Stimulated activated naive CD8-positive, alpha-beta T cell treated with anti-CD3 and anti-CD28 coated beads, Interleukin-15, amount 100 ng/mL, for 72 hours (primary cell): ENCODE measurements at places on chromosomes 11 and 22.

DNA sequence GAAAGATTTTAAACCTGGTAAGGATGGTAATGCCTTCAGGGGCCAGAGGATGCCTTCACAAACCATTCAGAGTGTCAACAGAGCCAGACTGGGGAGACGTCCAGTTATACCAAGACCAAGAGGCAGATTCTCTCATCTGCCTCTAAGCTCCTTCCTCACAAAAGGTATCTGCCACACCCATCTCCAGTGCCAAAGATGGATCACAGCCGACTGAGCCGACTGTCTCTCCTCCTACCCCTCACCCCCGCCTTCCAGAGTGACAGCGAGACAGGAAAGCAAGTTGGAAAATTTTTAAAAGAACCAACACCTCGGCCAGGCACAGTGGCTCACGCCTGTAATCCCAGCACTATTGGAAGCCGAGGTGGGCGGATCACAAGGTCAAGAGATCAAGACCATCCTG lies 79.1 kb upstream of the AKIP1 start:
- no peak for DNase-seq

DNA sequence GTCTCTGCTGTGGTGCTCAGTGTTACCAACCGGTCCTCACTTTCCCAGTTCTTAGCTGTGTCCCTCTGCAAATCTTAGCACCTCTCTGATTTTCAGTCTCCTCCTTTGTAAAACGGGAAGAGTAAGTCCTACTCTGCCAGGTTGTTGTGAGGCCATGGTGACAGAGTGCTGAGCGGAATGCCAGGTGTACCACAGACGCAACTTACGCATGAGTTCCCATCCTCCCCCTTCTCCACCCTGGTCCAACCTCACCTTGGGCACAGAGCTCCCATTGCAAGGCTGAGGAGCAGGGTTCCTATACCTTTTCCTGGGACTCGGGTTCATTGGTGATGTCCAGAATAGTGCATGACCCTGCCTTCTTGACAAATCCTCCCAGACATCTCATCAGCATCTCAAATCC lies 7.3 kb upstream of the DDB2 start:
- DNase-seq = no peak

GRCh38 chr22:50118129-50118528 lies 28.3 kb downstream of the MOV10L1 start:
- no peak for DNase-seq

DNA sequence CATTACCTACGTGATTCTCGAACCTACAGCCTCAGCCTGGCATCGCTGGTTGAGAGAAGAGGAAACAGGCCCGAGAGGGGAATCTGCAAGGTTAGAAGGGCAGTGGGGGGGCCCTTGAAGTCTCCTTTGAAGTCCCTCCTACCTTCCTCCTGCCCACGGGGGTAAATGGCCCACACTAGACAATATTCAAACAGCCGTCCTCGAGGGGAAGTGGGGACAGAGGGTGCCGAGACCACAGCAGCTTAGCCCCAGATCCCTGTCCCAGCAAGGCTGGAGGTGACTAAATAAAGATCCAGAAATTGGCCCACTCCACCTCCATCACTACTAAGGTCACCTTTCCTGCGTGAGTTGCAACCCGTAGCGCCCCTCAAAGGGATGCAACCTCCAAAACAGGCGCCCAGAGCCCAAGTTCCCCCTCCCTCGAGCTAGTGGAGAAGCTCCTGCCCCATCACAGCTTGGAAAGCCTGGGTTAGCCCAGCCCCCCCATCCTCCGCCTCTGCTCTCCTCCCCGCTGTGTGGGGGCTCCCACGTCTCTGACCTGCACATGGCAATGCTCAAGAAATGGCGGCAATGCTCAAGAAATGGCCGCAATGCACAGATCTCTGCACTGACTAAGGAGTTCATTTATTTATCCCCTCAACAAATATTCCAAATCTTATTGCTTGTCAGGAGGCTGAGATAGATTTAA lies 788 bp upstream of the RASL10A start:
- DNase-seq = no peak

DNA sequence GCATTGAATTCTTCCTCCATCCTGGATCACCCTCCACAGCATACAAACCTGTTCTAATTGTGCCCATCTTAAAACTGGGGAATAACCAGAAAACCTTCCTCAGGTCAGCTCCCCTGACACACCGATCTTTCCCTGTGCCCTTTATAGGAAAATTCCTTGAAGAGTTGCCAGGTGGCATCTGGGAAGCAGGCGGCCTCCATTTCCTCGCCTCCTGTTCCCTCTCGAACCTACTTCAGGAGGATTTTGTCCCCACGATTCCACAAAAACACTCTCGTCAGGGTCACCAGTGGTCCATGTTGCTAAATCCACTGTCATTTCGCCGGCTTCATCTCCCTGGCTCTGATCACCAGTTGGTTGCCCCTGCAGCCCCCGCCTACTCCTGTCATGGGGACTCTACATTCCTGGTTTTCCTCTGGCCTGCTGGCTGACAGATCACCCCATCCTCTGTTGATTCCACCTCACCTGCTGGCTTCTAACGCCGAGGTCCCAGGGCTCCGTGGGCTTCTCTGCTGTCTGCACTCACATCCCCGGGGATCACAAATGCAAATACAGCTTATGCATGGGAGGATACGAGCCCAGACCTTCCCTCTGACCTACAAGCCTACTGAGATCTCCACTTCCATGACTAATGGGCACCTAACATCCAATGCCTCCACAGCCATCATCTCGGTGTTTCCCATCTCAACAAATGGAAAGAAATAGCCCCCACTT lies 92.5 kb upstream of the PRDM11 start:
- no peak for DNase-seq

- DNase-seq = no peak
Measured at GRCh38 chr22:38270091-38270992, 2.5 kb downstream of the TMEM184B start.

- no peak for DNase-seq
Measured at GRCh38 chr22:43446037-43446803, 34.4 kb downstream of the MPPED1 start.

- DNase-seq = no peak
Measured at GRCh38 chr11:127925475-127925874, 661.9 kb downstream of the ETS1 start.

- peak; percentile 41 for DNase-seq
Measured at GRCh38 chr11:121557348-121557747, 104.6 kb upstream of the SORL1-AS1 start.

GRCh38 chr22:37431801-37432707 lies 4.8 kb upstream of the ELFN2 start:
- peak; percentile 70 for DNase-seq

DNA sequence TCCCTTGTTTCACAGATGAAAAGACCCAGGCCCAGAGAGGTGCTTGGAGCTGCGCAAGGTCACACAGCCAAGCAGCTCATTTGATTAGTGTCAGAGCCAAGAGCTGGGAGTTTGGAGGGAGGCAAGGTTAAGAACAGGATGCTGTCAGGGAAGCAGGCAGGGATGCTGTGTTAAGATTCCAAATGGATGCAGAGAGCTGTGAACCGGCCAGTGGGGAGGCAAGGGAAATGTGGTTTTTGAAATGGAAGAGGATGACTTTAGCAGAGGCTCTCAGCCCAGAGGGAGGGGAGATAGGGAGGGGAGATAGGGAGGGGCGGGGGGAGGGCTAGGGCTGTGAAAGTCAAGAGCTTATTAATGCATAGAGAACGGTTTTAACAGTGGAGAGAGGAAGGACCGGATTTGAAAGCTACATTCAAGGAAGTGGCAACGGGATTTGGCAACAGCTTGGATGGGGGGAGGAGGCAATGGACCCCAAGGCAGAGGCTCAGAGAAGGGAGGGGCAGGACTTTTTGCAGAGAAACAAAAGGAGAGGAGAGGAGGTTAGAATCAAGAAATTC lies 13.0 kb downstream of the RTN4RL2 start:
- DNase-seq = no peak

DNA sequence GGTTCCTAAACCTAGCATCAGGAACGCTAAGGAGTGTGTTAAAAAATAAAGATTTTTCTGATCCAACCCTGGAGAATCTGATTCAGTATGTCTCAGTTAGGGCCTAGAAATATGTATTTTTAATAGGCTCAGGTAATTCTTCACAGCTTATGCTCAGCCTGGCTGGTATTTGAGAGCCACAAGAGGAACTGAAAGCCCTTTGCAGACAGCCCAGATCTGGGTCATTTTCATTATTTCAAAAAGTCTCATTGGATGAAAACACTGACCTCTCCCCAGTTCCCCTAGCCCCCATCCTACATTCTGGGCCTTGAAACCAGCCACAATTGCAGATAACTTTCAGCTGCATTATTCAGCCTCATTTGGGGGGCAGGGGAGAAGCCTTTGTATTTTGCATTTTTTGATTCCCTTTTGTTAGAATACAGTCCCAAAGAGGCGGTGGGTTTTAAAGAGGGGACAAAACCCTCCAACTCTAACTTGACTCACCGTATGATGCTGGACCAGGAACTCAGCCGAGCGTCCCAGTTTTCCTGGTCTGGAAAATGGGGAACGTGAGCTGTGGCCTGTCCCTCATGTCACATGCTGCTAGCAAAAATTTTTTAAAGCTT lies 66.0 kb upstream of the LARGE1 start:
- DNase-seq = no peak

GRCh38 chr11:1218788-1219445 lies 3.9 kb upstream of the MUC5B start:
- DNase-seq = no peak

DNA sequence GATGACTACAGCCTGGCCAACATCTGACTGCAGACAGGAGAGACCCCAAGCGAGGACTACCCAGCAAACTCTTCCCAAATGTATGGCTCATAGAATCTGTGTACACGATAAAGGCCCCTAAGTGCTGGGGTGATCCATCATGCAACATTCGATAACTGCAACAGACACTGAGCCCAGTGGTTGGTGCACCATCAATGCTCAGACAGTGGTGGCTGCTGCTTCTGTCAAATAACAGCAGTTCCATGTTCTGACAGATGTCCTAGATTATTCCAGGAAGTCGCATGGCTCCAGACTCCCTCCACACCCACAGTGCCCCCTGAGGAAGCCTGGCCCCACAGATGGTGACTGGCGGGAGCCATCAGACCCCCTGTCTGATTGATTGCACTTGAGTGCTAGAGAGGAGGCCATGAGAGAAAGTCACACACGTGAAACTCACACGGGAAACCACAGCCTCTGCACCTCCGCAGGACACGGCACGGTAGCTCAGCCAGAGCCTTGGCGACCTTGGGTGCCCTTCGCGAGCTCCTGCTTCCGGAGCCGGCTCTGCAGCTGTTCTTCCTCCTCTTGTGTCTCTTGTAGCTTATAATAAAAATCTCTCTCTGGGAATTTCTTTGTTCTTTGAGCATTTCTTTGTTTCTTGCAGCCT lies 1155.9 kb downstream of the TBC1D22A start:
- no peak for DNase-seq

GRCh38 chr22:49848690-49849160 lies 4.9 kb upstream of the ZBED4 start:
- no peak for DNase-seq

- DNase-seq = no peak
Measured at GRCh38 chr22:37582526-37582925, 2.6 kb upstream of the LGALS2 start.

GRCh38 chr11:18461909-18462308 lies 6.3 kb downstream of the LDHAL6A start:
- peak; percentile 10 for DNase-seq

GRCh38 chr22:33747576-33748180 lies 172.6 kb downstream of the LARGE1 start:
- DNase-seq = no peak

DNA sequence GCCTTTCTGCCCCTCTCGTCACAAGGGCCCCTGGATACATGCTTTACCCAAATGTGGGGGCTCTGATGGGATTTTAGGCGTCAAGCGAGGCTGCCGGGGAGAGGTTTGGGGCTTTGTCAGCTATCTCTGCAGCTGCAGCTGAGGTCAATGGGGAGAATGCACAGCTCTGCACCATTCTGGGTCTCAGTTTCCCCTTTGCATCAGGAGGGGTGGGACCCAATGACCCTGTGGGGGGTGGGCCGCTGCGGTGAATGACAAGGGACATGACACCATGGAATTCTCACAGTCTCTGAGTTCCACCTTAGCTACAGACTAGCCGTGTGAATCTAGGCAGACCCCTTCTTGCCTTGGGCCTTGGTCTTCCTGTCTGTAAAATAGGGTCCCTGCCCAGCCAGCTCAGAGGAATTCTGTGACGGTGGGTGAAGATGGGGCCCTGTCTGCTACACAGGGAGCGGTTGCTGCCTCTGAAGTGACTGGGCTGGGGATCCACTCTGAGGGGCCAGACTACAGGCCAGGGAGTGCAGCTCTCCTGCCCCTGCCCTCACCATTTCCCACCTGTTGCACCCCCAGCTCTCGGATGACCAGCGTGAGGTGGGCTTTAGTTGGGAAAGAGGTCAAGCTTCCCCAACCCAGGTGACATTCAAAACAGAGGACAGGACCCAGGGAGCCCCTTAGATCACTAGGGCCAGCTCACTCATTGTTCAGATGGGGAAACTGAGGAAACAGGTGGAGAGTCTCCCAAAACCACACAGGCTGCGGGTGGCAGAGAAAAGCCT lies 35.9 kb upstream of the WNT11 start:
- DNase-seq = no peak

GRCh38 chr11:122977470-122978298 lies 4.0 kb downstream of the BSX start:
- DNase-seq = no peak

DNA sequence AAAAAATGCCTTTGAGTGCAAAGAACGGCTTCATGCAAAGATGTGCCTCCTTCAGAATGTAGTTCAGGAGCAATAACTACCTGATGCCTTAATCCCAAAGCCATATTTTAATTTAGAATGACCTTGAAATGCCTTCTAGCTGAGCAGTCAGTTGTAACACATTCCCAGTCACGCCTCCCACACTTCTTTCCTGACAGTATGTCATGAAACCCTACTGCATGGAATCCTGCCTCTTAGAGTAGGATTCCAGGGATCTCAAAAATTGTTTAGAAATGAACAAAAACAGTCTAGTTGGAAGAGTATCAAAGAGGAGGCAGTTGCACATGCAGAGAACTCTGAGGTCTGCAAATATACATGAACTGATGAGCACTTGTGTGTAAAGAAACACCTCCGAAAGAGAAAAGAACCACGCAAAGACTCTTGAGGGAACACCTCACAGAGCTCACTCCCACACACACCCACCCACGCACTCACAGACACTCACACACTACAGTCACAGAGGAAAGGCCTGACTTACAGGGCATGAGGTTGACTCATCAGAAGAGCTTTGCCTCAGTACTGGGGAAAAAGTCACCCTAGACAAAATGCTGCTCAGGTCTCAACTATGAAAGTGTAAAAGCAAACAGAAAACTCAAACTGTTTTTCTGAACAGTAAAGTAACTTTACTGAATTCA lies 77.4 kb downstream of the GGTLC2 start:
- peak; percentile 44 for DNase-seq

DNA sequence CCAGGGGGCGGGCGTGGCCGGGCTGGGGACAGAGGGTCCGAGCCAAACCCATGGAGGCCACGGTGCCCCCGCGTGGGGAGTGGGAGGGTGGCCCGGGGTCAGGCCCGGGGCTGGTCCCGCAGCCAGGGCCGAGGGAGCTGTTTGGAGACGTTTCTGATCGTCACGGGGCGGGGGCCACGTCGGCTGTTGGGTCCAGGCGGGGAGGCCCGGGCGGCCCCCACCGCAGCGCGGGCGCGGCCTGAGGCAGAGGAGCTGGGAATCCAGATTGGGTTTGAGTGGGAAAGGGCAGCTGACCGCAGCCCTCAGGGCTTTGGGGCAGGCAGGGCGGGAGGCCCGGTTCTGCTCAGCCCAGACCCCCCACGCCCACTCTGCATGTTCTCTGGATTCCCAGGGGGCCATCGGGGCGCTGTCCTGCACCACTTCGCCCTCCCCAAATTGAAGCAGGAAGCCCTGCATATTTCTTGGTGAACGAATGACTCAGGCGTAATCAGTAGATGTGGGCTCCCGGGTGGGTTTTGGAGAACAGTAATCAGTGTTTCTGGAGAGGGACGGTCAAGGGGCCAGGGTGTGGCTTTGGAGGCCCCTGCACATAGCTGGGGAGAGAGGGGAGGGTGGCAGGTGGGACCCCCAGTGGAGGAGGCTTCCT lies 583 bp downstream of the MRPL23 start:
- no peak for DNase-seq
